Stimulated activated CD4-positive, alpha-beta T cell treated with anti-CD3 and anti-CD28 coated beads, Interleukin-1b, Interleukin-23, amount 100 ng/mL, for 24 hours (primary cell): ENCODE measurements at places on chromosomes 12 and 14.

DNA sequence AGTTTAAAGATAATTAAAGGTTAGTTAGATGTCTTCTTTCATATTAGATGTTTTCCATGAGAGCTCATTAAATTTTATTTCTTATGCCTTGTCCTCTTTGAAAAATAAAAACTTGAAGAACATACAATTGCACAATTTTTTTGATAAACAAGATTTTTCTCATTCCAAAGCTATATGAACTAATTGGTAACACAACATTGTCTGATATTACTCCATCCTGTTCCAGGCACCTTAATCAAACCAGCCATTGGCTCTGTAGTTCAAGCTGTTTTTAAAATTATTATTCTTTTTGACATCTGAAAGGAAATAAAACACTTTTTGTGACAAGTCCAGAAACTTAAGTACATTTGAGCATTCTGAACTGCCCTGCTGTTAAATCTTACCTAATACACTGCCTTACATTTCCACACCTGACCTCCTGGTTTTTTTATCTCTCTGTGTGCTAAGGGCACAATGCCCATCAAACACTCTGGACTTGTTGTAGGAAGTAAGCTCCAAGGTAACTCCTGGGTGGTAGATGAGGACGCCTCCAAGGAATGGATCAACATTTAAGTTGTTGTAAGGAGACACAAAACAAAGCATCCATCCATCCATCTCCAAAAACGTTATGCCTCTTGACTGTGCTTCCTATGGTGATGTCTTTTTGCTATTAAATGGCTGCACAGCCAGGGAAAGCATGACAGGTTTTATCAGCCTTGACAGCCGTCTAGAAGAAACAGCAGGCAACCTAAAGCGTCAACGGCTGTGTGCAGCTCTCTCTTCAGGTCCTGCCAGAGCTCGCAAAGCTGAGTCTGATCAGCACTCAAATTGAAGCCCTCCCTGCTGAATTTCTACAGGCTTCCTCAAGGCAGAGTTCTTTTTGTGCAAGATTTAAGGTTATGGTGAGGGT lies 449.9 kb upstream of the FLRT2 start:
- no peak for DNase-seq

- no peak for DNase-seq
These were observed 387.5 kb downstream of the BCAT1 start for GRCh38 chr12:24561411-24561871.

DNA sequence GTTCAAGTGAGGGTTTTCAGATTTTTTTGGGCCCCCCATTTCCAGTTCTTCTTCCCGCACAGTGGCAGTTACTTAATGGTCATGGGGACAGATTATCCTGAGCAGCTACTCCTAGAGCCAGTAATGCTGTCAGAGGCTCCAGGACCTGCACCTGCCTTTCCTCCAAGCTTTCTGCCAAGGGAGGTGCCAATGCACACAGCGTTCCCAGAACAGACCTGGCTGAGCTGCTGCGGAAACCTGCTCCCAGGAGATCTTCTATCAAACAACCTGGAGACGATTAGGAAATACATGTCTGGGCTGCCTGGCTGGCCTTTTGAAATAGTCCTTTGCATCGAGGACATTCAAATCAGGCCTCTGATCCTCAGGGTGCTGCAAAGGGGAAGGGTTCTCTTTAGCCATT lies 120.9 kb downstream of the SLC8A3 start:
- no peak for DNase-seq

GRCh38 chr12:80860206-80860605 lies 77.5 kb downstream of the LIN7A start:
- no peak for DNase-seq

DNA sequence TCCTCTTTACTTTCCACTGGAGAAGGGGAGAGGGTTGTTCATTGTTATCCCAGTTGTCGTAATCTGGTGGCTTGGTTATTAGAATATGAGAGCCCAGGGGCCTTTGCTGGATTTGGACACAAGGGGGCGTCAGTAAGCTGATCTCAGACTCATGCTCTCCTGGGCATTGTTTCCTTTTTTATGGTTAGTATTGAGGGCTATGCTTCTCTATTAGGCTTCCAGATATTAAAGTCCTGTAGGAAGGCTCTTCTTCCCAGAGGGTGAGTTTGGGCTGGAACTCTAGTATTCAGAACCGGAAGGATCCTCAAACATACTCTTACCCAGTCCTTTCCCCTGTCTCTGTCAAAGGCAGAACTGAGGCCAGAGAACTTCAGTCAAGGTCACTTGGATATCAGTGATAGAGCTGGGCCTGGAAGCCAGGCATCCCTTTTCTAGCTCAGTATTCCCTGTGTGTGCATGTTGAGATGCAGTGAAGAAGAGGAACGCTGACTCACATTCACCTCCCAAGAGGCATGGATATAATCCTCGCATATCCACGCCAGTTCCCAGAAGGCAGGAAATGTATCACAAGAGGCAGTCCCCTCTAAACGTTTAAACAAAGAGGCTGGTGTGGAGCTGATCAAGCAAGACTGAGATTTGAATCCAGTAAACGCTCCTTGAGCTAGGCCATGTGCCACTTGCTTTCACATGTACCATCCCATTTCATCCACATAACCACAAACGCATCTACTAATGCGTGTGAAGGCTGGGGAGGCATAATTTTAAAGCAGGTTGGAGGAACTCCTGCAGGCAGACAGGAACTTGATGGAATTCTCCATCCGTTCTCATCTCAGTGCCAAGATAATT lies 41.6 kb downstream of the UBE3B start:
- peak; percentile 21 for DNase-seq

DNA sequence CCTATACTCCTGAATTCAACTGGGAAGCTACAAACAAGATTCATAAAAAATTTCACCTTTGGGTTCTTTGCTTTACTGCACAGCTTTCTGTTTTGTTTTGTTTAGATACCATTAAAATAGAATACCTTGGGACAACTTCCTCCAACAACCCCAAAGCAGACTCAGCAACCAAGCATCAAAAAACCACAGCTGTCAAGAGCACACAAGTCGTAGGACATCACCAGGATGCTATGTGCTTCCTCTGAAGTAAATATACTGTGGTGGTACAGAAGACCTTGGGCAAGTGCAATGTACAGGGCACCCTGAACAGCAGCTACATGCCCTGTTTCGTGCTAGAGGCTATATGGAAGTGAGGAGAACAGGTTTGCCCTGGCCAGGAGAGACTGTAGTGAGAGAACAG lies 359.3 kb downstream of the BCL11B start:
- DNase-seq: no peak

DNA sequence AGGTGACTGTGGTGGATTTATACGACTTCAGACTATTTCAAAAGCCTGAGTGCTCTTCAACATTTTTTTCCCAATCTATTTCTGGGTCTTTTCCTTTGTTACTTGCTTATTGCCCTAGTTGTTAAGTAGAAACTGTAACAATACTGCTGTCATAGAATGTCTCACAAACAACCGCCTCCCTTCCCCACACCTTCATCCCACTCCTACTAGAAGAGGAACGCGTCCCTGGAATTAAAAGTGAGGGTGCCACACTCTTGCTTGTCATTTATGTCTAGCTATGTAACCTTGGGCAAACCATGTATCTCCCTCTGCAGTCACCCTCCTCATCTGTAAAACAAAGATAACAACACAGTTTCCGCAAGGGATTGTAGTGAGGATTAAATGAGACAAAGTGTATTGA lies 8.6 kb downstream of the BRAP start:
- no peak for DNase-seq

DNA sequence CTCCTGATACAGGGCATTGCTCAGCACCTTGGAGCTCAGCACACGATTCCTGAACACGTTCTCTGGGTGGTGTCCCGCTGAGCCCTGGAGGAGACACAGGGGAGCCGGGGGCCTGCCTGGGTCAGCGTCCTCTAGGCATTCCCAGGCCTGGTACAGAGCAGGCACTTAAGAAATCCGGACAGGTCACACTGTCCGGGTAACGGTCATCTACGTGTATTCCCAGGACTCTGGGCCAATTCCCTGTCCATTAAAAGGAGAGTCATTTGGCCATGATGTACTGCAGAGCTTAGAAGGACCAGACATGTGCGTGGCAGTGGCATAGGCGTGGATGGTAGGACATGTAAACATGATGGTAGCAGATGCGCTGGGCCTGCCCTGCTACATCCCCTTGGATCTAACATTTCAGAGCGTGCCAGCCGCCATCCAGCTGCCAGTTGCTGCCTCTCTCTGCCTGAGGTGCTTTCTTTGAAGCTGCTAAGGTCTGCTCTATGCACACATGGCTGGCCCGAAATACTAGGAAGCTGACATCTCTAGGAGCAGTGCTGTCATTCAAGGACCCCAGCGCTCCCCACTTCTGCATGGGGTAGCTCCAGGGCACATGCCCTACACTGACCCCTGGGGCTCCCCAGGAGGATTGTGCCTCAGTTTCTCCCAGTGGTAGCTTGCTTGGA lies 273.1 kb upstream of the RTL1 start:
- no peak for DNase-seq

DNA sequence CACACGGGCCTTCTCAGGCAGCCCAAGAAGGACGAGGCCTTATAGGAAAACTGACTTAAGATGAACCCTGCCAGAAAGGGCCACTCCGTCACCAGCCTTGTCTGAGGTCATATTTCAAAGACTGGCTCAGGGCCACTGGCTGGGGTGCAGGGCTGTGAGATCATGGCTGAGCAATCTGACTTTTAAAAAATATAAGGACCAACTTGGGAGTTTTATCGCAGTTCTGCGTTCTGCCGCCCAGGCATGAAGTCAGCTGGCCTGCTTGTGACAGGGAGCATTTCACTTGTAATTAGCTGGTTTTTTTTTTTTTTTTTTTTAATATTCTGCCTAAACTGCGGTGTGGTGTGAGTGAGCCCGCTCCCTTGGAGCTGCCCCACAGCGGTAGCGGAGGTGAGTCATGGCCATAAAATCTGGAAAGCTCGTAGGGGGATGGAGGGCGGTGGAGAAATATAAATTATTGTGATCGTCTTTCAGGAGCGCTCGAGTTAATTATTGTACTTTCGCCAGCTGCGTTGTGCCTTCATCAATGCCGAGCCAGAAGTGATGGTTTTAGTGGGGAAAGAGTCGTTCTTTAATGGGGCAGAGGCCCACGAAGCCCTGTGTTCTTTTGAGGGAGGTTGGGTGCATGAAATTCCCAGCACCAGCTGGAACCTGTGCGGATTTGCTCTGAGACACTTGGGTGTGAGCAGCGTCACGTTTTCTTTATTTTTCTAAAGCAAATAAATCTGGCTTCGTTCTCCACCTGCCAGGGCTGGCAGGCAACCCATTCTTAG lies 231.9 kb downstream of the C12orf75 start:
- no peak for DNase-seq

DNA sequence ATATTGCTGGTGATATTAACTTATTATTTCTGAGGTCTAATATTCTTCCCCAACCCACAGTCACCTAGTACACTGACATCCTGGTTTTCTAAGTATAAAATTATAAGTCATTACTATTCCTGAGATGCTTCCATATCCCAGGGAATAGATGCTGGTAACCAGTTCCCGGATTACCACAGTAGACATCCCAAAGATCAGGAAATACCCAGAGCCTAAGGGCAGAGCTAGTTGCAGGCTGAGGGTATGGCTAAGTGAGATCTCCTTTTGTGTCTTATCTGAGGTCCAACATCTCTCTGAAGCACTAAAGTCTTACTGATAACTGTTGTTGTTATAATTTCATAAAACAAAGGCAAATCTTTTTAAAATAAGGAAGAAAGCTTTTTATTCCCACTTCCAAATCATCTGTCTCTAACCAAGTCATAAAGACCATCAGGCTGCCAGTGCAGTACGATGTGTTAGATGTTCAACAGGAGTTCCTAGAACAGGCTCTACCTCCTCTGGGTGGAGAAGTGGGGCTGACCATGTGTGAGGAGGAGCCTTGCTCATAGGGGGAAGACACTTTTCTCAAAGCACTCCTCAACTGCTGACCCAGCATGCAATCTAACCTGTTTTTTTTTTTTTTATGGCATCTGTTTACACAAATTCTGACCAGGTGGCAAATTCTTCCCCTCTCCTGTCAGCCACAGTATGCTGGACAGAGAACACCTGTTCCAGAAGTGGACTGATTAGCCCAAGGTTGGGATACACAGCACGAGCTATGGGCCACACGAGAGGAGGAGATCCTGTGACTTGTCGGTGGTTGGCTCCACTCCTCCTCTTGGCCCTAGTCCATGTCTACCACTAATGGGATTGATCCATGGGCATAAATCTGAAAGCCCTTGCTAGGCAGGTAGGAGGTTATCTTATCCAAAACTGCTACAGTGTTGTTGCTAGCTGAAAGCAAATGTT lies 16.1 kb upstream of the GRIP1 start:
- DNase-seq: no peak

DNA sequence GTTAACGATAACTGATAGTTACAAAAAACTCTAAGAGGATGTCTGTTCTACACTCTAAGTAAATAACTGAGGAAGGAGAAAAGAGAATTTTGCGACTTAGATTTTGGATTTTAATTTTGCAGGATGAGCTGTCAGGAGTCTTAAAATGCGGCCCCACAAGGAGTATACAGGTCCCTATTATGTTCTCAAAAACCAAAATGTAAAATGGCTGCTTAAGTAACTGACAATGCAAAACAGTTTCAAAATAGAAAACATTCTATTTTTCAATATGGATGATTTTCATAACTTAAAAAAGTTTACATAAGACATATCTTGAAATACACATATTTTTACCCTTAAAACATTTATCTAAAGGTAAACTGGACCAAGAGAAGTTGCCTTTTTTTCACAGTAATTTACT lies 2.6 kb downstream of the CD69 start:
- no peak for DNase-seq

DNA sequence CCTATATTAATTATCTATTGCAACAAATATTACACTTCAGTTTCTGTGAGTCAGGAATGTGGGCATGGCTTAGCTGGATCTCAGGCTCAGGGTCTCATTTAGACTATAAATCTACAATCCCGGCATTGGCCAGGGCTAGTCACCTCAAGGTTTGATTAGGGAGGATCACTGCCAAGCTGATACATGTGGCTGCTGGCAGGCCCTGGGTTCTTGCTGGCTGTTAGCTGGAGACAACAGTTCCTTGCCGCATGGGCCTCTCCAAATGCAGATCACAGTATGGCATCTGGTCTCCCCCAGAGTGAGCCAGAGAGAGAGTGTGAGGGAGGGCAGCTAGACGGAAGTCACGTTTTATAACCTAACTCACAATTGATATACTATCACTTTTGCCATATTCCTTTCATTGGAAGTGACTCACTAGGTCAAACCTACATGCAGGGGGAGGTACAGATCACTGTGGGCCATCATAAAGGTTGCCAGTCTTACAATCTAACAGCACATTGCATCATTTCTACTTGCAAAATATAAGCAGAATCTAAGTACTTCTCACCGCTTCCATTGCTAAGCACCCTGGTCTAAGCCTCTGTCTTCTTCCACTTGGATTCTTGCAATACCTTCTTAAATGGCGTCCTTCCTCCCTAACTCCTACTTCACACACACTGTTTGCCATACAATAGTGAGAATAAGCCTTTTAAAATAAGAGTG lies 174.0 kb upstream of the ARHGAP5 start:
- DNase-seq: no peak

GRCh38 chr12:67302162-67302561 lies 33.0 kb downstream of the CAND1 start:
- no peak for DNase-seq

- no peak for DNase-seq
These were observed 159.2 kb downstream of the TGFB3 start for GRCh38 chr14:75822522-75823141.

GRCh38 chr12:64699504-64700115 lies 59.6 kb downstream of the GNS start:
- no peak for DNase-seq
